ENCODE measurements at places on chromosomes 2 and 18.

DNA sequence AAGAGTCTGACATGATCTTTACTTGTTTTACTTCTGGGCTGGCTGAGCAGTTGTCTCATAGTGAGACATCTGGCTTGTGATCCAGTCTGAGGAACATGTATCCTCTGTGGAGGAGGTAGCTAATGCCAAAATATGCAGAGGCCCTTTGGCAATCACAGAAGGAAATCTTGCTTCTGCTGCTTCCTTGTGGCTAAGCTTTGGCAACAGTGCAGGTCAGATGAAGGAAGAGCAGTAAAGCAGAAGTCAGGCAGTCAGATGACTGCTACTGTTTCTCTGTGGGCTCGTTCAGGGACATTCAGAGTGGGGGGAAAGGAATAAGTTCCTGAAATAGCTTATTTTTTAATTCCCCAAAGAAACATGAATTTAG, 22.3 kb downstream of the DOK1 start:
- no peak for DNase-seq

GRCh38 chr2:39469807-39470206, 32.7 kb upstream of the MAP4K3 start:
- DNase-seq = peak; percentile 89

DNA sequence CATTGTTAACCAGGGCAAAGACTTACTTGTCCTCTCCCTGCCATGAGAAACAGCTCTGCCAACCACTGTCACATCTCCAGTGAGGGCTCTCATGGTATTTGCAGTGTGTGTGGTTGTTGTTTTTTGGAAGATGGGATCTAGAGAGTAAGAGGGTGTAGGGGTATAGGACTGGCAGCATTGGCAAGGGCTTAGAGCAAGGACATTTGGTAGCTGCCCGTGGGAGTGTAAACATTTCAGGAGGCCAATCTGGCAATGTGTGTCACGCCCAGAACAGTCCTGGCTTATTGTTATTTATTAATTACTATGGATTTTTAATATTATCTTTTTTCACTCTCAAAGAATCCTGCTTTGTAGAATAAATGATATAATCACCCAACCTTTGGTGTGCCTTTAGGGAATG, 90.5 kb downstream of the TMEM17 start:
- DNase-seq = no peak

DNA sequence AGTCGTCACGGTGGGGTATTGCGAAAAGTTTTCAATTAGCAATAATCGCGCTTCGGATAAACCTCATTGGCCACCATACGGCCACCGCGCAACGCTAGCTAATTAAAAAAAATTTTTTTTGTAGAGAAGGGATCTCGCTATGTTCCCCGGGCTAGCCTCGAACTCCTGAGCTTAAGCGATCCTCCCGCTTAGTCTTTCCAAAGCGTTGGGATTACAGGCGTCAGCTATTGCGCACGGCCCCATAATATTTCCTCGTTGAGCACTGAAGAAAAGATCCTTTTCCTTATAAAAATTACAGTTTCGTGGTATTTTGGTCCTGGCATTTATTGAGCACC, 759 bp upstream of the ACTR1B start:
- no peak for DNase-seq
